ENCODE measurements at places on chromosomes 16 and 17.
A peak's percentile ranks its signal among the peaks of the same experiment; 100 is the strongest.

- no peak for DNase-seq
Measured at GRCh38 chr16:57761301-57761700, 25.7 kb downstream of the KATNB1 start.

DNA sequence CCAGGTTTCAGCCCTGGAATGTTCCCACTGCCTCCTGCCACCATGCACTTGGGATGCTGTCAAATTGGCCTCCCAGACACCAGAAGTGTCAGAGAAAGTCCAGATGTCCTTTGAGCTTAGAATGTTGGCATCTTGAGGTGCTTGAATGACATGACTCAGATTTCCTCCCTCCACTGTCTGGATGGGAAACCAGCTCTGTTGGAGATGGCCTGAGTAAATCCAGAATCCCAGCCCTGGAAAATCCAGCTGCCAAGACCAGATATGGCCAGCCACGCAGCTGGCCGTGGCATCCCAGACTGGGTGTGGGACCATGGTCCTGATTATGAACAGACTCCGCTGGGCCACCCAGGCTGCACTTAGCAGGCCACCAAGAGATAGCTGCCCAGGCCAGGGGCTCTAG is 57.0 kb upstream of the CLEC3A start:
- no peak for DNase-seq

- DNase-seq: peak; percentile 1
Measured at GRCh38 chr16:13866073-13866472, 53.9 kb upstream of the ERCC4 start.

DNA sequence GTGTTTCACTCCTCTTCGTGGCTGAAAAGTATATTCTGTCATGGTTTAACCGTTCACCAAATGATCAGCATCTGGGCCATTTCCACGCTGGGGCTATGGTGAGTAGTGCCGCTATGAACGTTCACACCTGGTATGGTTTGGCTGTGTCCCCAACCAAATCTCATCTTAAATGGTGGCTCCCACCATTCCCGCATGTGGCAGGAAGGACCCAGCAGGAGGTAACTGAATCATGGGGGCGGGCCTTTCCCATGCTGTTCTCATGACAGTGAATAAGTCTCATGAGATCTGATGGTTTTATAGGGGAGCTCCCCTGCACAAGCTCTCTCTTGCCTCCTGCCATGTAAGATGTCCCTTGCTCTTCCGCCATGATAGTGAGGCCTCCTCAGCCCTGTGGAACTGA is 45.7 kb upstream of the ZNF469 start:
- DNase-seq: no peak

GRCh38 chr16:11200592-11200991 is 55.4 kb downstream of the SOCS1 start:
- DNase-seq: no peak

DNA sequence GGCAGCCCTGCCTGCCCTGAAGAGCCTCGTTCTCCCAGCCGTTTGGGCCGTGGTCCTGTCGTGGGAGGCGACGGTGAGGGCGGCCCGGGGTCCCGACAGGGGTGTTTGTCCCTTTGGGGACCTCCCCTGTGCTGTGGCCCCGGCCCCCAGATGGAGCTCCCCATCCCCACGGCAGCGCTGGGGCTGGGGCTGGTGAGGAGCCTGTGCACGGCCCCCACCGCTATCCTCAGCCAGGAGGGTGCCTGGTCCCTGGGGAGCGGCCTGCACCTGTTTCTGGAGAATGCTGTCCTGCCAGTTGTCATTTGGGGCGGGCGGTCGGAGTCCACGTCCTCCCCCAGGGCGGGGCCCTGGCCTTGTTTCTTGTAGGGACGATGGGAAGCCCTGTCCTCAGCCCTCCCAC is 6.6 kb downstream of the CAPN15 start:
- DNase-seq: no peak

DNA sequence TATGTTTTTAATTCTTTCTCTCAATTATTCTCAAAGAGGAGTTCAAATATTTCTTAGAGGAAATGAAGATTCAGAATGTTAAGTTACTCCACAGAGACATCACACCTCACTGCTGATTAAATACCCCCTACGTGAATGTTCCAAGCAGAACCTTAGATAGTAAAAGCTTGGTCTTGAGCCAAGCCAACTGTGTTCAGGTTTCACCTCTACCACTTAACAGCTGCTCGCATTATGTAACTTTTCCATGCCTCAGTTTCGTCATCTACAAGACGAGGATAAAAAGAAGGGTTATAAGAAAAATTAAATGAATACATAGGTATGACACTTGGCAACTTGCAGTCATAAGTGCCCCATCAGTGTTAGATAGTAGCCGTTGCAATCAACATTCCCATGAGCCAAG is 356.2 kb downstream of the RBFOX1 start:
- DNase-seq: no peak

GRCh38 chr17:80998118-80998747 is 6.6 kb downstream of the CHMP6 start:
- no peak for DNase-seq

DNA sequence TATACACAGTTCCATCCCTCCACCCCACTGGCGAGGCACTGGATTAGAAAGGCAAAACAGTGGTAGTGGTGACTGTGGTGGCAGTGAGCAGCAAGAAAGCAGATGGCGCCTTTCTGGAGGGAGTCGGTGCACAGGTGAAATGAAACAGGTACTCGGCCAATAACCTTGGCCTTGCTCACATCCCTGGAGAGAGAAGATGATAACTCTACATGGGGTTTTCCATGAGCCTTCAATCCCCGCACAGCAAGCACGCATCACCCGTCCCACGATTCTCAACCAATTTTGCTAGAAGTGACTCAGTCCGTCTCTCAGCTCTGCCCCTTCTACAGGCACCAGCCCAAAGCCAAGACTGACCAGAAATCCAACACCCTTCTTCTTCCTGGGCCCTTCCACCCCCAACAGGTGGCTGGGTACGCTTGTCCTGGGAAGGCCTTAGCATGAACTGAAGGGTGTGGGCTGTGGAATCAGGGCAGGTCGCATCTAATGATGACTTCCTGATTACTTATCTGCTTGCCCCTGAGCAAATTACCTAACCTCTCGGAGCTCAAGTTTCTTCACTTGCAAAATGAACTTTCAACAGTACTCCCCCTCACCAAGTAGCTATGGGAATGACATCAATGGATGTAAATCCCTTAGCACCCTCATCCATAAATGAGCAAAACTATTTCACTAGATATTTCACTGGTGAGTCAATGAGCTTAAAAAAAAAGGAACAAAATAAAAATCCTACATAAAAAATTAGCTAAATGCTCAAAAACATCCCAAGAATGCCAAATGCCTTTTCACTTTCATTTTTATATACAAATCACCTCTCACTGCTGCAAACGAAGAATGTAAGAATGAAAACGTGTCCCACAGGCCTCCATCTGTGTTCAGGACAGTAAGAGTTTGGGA is 18.0 kb downstream of the XPO6 start:
- no peak for DNase-seq

- no peak for DNase-seq
Measured at GRCh38 chr16:9903-10665, 43.3 kb downstream of the POLR3K start.

- DNase-seq: no peak
Measured at GRCh38 chr17:61504697-61505096, 52.5 kb downstream of the TBX4 start.

- no peak for DNase-seq
Measured at GRCh38 chr16:47079860-47080259, 63.9 kb downstream of the NETO2 start.

- no peak for DNase-seq
Measured at GRCh38 chr17:43830510-43831140, 2.3 kb downstream of the MPP3 start.

- DNase-seq: no peak
Measured at GRCh38 chr16:11611871-11612664, 25.3 kb upstream of the LITAF start.

GRCh38 chr17:2395258-2396181 is 5.3 kb downstream of the MNT start:
- no peak for DNase-seq

- no peak for DNase-seq
Measured at GRCh38 chr17:51933647-51934046, 224.9 kb downstream of the CA10 start.

- no peak for DNase-seq
Measured at GRCh38 chr17:64036198-64036922, 15.9 kb upstream of the ICAM2 start.

DNA sequence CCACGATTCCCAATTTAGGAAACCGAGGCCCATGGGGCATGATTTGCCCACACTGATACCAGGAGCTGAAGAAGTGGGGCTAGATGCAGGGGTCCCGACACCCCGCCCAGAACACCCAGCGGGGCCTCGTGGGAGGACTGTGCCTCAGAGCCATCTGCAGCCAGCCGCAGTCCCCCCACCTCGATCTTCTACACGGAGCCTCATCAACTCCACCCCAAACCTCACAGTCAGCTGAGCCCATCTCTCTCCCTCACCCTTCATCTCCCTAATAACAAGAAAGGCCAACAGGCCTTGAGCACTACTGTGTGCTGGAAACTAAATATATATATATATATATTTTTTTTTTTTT is 4.2 kb downstream of the ITGAE start:
- no peak for DNase-seq

DNA sequence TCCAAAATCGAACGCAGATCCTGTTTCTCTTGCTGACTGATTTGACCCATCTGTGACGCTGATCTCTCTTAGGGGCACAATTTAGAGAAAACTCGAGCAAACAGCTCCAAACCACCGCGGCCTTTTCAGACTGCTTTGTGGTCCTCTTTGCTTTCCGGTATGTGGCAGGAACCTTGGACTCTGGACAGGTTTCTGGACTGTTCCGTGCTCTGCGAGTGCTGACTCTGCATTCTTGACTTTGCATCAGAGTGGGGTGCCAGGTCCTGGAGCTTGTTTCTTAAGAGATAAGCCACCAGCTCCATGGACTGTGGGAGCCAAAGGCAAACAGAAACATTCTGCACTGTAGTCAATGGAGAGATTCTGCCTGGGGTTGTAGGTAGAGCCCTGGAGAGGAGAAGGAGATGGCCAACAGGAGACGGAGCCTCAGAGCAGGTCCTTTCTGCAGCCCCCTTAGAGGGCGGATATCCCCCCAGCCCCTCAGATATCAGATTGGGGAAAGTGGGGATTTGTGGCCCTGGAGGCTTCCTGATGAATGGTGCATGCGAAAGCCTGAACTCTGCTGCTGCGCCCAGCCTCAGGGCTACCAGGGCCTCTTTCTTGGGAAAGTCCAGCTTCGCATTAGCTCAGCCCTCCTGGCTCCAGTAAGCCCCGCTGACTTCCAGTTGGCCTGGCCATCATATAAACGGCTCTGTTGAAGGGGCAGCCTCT is 65.6 kb downstream of the WIPI1 start:
- DNase-seq: no peak

DNA sequence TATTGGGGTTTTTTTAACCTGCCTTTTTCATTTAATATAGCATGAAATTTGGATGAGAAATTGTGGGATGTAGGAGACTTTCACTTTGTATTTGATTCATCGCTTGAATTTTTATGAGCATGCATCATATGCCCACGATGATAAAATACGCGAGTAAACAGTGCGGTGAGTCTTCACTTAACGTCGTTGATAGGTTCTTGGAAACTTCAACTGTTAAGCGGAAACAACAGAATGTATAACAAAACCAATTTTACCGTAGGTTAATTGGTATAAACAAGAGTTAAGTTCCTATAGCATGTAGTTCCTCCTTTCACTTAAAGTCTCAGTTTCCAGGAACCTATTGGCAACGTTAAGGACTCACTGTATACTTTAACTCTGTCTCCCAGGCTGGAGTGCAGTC is 28.7 kb downstream of the MMP15 start:
- DNase-seq: no peak

GRCh38 chr17:71337938-71338337 is 782.9 kb upstream of the SOX9 start:
- no peak for DNase-seq

DNA sequence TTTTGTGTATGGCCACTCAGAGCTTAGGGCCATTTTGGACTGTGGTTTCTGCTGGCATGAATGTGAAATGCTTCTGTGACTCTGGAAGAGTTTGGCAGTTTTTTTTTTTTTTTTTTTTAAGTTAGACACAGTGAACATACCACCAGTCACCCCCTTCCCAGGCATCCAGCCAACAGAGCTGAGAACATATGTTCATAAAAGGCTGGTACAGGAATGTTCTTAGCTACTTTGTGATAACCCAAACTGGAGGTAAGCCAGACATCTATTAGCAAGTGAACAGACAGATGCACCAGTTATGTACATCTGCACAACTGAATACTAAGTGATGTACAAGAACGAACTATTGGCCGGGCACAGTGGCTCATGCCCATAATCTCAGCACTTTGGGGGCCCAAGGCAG is 92.7 kb downstream of the ABCC1 start:
- no peak for DNase-seq

GRCh38 chr16:64051824-64052223 is 1070.0 kb downstream of the CDH11 start:
- DNase-seq: no peak

DNA sequence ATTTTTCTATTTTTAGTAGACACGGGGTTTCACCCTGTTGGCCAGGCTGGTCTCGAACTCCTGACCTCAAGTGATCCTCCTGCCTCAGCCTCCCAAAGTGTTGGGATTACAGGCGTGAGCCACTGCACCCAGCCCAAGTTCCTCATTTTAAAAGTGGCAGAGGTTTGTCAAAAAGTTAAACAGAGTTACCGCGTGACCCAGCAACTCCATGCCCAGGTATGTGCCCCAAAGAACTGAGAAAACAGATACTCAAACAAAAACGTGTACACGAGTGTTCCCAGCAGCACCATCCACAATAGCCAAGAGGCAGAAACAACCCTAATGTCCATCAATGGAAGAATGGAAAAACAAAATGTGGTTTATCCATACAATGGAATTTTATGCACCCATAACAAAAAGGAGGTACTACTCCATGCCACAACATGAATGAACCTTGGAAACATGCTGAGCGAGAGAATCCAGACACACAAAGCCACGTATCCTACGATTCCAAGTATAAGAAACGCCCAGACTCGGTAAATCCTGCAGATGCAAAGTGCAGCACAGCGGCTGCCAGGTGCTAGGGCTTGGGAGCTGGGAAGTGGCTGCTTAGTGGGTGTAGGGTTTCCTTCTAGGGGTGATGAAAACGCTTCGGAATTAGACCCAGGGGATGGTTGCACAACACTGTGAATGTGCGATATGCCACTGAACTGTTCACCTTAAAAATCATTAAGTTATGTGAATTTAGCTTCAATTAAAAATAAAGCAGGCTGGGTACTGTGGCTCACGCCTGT is 24.8 kb downstream of the ADCY9 start:
- DNase-seq: no peak

GRCh38 chr17:38510421-38511149 is 82.3 kb downstream of the ARHGAP23 start:
- no peak for DNase-seq

GRCh38 chr16:88468275-88469129 is 15.4 kb downstream of the ZFPM1 start:
- no peak for DNase-seq
